Gastrocnemius medialis (tissue), 4 donors: ENCODE measurements at places on chromosomes 3 and 15. TPM values are rescaled to one million over a fixed set of nuclear protein-coding genes. Genes with fewer than 3 reads are reported as not detected.

The CD200R1 gene
- 0.40 TPM for total RNA-seq

The IL5RA gene
- not detected for total RNA-seq

The GATA2 gene
- 9.0 TPM for total RNA-seq

The BUB1B gene
- 1.8 TPM for total RNA-seq

The WDR49 gene
- 0.75 TPM for total RNA-seq

The CFAP20DC gene
- not detected for total RNA-seq

The BCHE gene
- 1.2 TPM for total RNA-seq

The PTH1R gene
- total RNA-seq = 6.8 TPM

The NPAP1 gene
- not detected for total RNA-seq

The IGSF11 gene
- total RNA-seq = 9.1 TPM

The CHD2 gene
- total RNA-seq = 55.5 TPM

The SGO1 gene
- 0.18 TPM for total RNA-seq

The TRAIP gene
- total RNA-seq = 4.2 TPM

The UACA gene
- 108 TPM for total RNA-seq

The LAMB2 gene
- total RNA-seq = 154 TPM

The SLC9C1 gene
- total RNA-seq = not detected

The SKOR1 gene
- 0.36 TPM for total RNA-seq

The KY gene
- 0.68 TPM for total RNA-seq

The DISP2 gene
- total RNA-seq = 0.07 TPM

The CCDC39 gene
- not detected for total RNA-seq

The HES1 gene
- 31.8 TPM for total RNA-seq

The MAP6D1 gene
- 9.1 TPM for total RNA-seq

The AGBL1 gene
- total RNA-seq = 3.8 TPM

The ADAMTS9 gene
- total RNA-seq = 4.8 TPM

The CCR4 gene
- not detected for total RNA-seq

The THSD4 gene
- 0.85 TPM for total RNA-seq

The FEZF2 gene
- total RNA-seq = not detected

The ITGA11 gene
- 12.0 TPM for total RNA-seq

The VIPR1 gene
- 8.7 TPM for total RNA-seq

The DPPA4 gene
- total RNA-seq = not detected

The ALDH1A2 gene
- 5.3 TPM for total RNA-seq

The EFCC1 gene
- total RNA-seq = 0.49 TPM

The DZIP1L gene
- total RNA-seq = 1.4 TPM

The ATP13A4 gene
- total RNA-seq = not detected

The TTC21A gene
- 4.3 TPM for total RNA-seq

The RTP2 gene
- not detected for total RNA-seq
